ENCODE measurements at places on chromosomes 7 and 10.

DNA sequence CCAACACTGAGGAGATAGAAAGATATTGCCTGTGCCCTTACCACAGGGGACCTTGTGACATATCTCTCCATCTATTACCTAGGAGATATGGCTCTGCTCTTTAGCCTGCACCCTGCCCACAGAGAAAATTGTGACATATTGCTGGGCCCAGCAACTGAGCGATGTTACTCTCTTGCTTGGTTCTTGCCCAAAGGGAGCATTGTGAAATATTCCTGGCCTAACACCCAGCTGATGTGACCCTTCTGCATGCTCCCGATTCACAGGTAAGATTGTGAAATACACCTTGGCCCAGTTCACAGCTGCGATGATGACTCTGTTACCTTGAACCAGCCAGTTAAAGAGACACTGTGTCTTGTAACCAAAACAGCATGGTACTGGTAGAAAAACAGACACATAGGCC lies 37.2 kb upstream of the ZNF107 start:
- H3K27me3 ChIP-seq: no peaks in the 10 kb centered on the region
- H3K27ac ChIP-seq: no peak overlapping the region
- no peak overlapping the region for H3K4me3 ChIP-seq
- H3K36me3 ChIP-seq: no peaks in the 10 kb centered on the region

GRCh38 chr7:17640730-17641377 lies 299.4 kb downstream of the SNX13 start:
- no peaks in the 10 kb centered on the region for H3K4me1 ChIP-seq
- no peaks in the 10 kb centered on the region for H3K27me3 ChIP-seq
- DNase-seq: peak; percentile 34

DNA sequence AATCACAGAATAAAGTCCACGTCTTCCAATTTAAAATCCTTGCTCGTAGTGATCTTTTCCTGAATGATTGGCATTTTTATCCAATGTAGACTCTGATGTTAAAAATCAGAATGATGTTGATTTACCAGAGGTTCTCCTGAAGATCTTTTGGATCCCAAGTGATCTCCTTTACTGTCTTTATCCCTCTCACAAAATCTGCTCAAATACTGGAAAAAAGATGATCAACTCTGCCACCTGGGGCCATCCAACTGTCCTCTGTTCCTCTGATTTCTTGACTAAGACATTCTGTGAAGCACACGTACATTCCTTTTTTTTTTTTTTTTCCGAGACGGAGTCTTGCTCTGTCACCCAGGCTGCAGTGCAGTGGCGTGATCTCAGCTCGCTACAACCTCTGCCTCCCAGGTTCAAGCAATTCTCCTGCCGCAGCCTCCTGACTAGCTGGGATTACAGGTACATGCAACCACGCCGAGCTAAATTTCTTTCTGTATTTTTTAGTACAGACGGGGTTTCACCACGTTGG lies 18.0 kb upstream of the ADRB1 start:
- no peaks in the 10 kb centered on the region for H3K36me3 ChIP-seq
- no peaks in the 10 kb centered on the region for H3K27me3 ChIP-seq
- no peak overlapping the region for H3K27ac ChIP-seq
- no peak for DNase-seq
- H3K4me3 ChIP-seq: no peak overlapping the region
- H3K4me1 ChIP-seq: peaks cover 2% of the 10 kb centered on the region

GRCh38 chr7:28037220-28038010 lies 143.2 kb downstream of the JAZF1 start:
- H3K36me3 ChIP-seq: no peaks in the 10 kb centered on the region
- DNase-seq: no peak
- H3K27ac ChIP-seq: peak overlapping the region; percentile 89
- peaks cover 57% of the 10 kb centered on the region for H3K4me1 ChIP-seq
- peak overlapping the region; percentile 9 for H3K4me3 ChIP-seq

DNA sequence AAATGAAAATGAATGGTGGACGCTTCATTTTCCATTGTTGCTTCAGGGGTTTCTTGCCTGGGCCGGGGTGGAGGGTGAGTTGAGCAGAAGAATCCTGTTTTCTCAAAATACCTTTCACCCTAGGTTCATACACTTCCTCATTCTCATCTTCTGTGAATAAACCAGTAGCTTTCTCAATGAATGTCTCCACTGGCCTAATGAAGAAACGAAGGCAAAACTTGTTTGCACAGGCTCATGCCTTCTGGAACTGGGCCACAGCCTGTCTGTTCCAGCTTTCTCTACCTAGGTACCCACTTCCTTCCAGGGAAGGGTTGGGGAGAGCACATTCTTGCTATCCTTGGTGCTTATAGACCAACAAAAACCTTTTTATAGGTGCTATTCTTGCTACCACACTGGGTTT lies 21.3 kb downstream of the STMP1 start:
- 0 out of 2 replicates have a peak overlapping the region, but pooled peaks have one; percentile 1 for H3K4me3 ChIP-seq
- H3K4me1 ChIP-seq: peaks cover 41% of the 10 kb centered on the region
- H3K36me3 ChIP-seq: peaks cover 22% of the 10 kb centered on the region
- peak overlapping the region; percentile 59 for H3K27ac ChIP-seq
- no peak for DNase-seq
- no peaks in the 10 kb centered on the region for H3K27me3 ChIP-seq

- no peaks in the 10 kb centered on the region for H3K4me1 ChIP-seq
- H3K36me3 ChIP-seq: no peaks in the 10 kb centered on the region
- no peak overlapping the region for H3K27ac ChIP-seq
- no peak for DNase-seq
- H3K27me3 ChIP-seq: no peaks in the 10 kb centered on the region
- no peak overlapping the region for H3K4me3 ChIP-seq
These were observed 63.1 kb downstream of the FZD1 start for GRCh38 chr7:91327346-91327745.

- no peak overlapping the region for H3K4me3 ChIP-seq
- H3K27me3 ChIP-seq: no peaks in the 10 kb centered on the region
- no peaks in the 10 kb centered on the region for H3K4me1 ChIP-seq
- H3K27ac ChIP-seq: no peak overlapping the region
These were observed 36.9 kb downstream of the TNPO3 start for GRCh38 chr7:129017933-129018538.

GRCh38 chr7:40015790-40016296 lies 65.8 kb downstream of the CDK13 start:
- H3K4me1 ChIP-seq: peaks cover 5% of the 10 kb centered on the region
- no peaks in the 10 kb centered on the region for H3K27me3 ChIP-seq
- no peak overlapping the region for H3K4me3 ChIP-seq
- H3K36me3 ChIP-seq: peaks cover 17% of the 10 kb centered on the region
- H3K27ac ChIP-seq: peak overlapping the region; percentile 13
- peak; percentile 41 for DNase-seq

DNA sequence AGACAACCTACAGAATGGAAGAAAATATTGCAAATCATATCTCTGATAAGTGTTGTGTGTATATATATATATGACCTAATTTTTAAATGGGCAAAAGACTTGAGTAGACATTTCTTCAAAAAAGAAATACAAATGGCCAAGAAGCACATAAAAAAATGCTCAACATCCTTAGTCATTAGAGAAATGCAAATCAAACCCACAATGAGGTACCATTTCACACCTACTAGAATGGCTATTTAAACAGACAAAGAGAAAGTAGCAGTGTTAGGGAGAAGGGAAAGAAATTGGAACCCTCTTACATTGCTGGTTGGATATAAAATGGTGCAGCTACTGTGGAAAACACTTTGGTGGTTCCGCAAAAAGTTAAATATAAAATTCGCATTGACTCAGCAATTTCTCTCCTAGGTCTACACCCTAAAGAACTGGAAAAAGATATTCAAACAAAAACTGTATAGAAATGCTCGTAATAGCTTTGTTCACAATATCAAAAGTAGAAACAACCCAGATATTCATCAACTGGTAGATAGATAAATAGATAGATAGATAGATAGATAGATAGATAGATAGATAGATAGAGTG lies 16.3 kb downstream of the ACSL5 start:
- no peak overlapping the region for H3K4me3 ChIP-seq
- H3K36me3 ChIP-seq: no peaks in the 10 kb centered on the region
- no peaks in the 10 kb centered on the region for H3K27me3 ChIP-seq
- H3K4me1 ChIP-seq: no peaks in the 10 kb centered on the region
- no peak overlapping the region for H3K27ac ChIP-seq
- no peak for DNase-seq

- no peak overlapping the region for H3K4me3 ChIP-seq
- no peaks in the 10 kb centered on the region for H3K4me1 ChIP-seq
- H3K27me3 ChIP-seq: no peaks in the 10 kb centered on the region
- no peak overlapping the region for H3K27ac ChIP-seq
- H3K36me3 ChIP-seq: no peaks in the 10 kb centered on the region
These were observed 616.3 kb upstream of the IGFBP3 start for GRCh38 chr7:46537191-46537905.

DNA sequence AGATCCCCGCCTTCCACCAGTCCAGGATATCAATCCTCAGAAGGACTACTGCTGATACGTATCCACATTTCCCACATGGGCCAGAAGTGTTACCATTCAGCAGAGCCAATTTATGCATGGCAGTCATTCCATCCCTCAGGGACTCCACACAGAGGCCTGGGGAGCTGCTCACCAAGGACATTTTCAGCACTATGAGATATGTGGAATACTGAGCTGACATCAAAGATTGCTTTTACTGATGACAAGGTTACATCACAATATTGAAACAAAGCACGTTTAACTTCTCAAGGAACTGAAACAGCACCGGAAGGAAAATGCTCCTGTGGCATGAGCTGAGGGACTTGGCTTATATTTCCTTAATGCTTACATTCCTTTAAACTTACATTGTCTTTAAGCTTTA lies 335.1 kb downstream of the BMPER start:
- H3K4me1 ChIP-seq: no peaks in the 10 kb centered on the region
- no peaks in the 10 kb centered on the region for H3K36me3 ChIP-seq
- DNase-seq: no peak
- no peaks in the 10 kb centered on the region for H3K27me3 ChIP-seq
- H3K27ac ChIP-seq: no peak overlapping the region

DNA sequence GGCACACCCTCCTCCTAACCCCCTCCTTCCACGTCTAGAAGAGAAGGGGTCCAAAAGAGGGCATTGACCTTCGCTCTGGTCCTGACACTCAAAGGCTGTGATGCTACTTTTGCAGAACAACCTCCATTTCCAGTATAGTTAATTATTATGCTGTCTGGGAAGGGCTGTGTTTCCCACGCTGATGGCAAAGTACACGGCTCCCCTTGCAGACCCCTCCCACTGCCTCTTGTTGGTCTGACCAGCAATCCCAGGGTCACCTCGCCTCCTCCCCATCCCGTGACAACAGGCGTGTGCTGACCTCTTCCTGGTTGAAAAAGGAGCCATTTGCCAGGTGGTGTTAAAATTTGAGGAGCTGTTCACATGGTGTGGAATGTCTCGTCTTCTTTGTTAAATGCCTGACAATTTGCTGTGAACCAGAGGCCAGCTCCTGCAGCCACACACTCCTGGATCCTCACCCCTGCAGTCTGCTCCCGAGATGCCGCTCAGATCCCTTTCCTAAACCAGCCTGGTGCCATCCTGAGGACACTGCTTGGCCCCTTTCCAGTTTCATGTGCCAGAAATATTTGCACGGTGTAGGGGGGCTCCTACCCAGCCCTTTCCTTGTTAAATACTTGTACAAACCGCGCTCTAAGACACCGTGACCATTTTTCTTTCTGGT lies 321.7 kb downstream of the WDR37 start:
- H3K27ac ChIP-seq: no peak overlapping the region
- DNase-seq: peak; percentile 36
- no peak overlapping the region for H3K4me3 ChIP-seq

DNA sequence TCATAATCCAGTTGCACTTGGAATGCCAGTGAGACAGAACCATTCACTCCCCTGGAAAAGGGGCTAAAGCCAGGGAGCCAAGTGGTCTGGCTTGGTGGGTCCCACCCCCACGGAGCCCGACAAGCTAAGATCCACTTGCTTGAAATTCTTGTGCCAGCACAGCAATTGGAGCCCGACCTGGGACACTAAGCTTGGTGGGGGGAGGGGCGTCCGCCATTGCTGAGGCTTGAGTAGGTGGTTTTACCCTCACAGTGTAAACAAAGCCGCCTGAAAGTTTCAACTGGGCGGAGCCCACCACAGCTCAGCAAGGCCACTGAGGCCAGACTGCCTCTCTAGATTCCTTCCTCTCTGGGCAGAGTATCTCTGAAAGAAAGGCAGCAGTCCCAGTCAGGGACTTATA lies 200.7 kb upstream of the NPSR1 start:
- H3K27me3 ChIP-seq: 0 out of 2 replicates have a peak, but pooled peaks cover 6% of the 10 kb centered on the region
- no peak overlapping the region for H3K4me3 ChIP-seq
- H3K4me1 ChIP-seq: no peaks in the 10 kb centered on the region
- no peak for DNase-seq
- no peaks in the 10 kb centered on the region for H3K36me3 ChIP-seq

DNA sequence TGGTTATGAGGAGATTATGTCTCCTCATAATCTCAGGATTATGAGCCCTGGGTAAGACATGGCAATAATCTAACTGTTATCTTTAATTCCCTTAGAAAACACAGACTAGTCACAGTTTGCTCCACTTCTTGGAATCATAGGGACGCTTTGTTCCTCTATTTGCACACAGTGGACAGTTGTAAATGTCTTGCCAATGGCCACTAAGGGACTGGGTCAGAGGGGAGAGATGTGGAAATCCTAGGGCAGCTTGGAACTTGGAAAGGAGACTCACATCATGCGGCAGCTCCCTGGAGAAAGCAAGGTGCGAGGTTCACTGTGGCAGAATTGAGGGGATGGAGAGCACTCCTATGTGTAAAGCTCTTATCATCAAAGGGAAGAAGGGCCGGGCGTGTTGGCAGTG lies 266.1 kb downstream of the PRPF18 start:
- H3K27ac ChIP-seq: no peak overlapping the region
- DNase-seq: no peak
- peaks cover 4% of the 10 kb centered on the region for H3K4me1 ChIP-seq
- H3K27me3 ChIP-seq: no peaks in the 10 kb centered on the region

- DNase-seq: no peak
- no peaks in the 10 kb centered on the region for H3K36me3 ChIP-seq
- H3K4me3 ChIP-seq: no peak overlapping the region
- H3K27me3 ChIP-seq: no peaks in the 10 kb centered on the region
- no peak overlapping the region for H3K27ac ChIP-seq
- no peaks in the 10 kb centered on the region for H3K4me1 ChIP-seq
These were observed 751.5 kb downstream of the AUTS2 start for GRCh38 chr7:70349819-70350218.

- peaks cover 16% of the 10 kb centered on the region for H3K36me3 ChIP-seq
- no peaks in the 10 kb centered on the region for H3K27me3 ChIP-seq
- H3K4me1 ChIP-seq: peaks cover 52% of the 10 kb centered on the region
These were observed 95.4 kb downstream of the ZRANB1 start for GRCh38 chr10:125037145-125037877.

- no peaks in the 10 kb centered on the region for H3K36me3 ChIP-seq
- H3K4me1 ChIP-seq: peaks cover 2% of the 10 kb centered on the region
- H3K27ac ChIP-seq: no peak overlapping the region
- DNase-seq: no peak
- H3K4me3 ChIP-seq: no peak overlapping the region
These were observed 298.6 kb upstream of the AKR1E2 start for GRCh38 chr10:4527281-4527970.

DNA sequence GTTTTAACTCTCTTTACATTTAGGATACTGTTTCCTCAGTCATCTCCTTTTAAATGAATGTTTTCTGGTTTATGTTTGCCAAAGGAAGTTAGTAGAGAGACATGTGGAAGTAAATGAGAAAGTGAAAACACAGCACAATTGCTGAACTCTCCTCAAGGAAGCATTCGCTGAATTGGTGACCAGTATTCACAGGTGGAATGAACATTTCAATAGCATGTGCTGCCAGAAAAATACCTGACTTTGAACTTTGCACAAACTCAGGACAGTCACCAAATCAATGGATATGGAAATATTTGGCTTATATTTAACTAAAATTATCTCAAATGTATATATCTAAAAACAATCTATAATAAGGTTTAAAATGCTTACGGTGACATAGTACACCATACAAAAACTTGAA lies 28.5 kb downstream of the TSPAN12 start:
- no peaks in the 10 kb centered on the region for H3K36me3 ChIP-seq
- no peak for DNase-seq
- no peak overlapping the region for H3K27ac ChIP-seq
- no peaks in the 10 kb centered on the region for H3K4me1 ChIP-seq
- no peak overlapping the region for H3K4me3 ChIP-seq

Data from SK-N-SH (cell line).